Transverse colon (tissue), 4 donors: ENCODE measurements at places on chromosomes 2 and 18. TPM values are rescaled to one million over a fixed set of nuclear protein-coding genes. Genes with fewer than 3 reads are reported as not detected.

GRCh38 chr2:72619626-72620025 lies 206.2 kb downstream of the EXOC6B start:
- no peaks in the 10 kb centered on the region for H3K4me1 ChIP-seq
- no peak overlapping the region for H3K4me3 ChIP-seq
- no peaks in the 10 kb centered on the region for H3K27me3 ChIP-seq
- no peak overlapping the region for H3K27ac ChIP-seq

GRCh38 chr18:68679528-68679927 lies 35.4 kb downstream of the TMX3 start:
- no peaks in the 10 kb centered on the region for H3K27me3 ChIP-seq
- H3K36me3 ChIP-seq, result peaks cover 55% of the 10 kb centered on the region
- H3K4me3 ChIP-seq, result no peak overlapping the region

GRCh38 chr2:88874063-88874657 lies 182.7 kb downstream of the RPIA start:
- H3K27ac ChIP-seq, result no peak overlapping the region
- H3K4me3 ChIP-seq, result no peak overlapping the region
- no peak for DNase-seq
- H3K4me1 ChIP-seq, result no peaks in the 10 kb centered on the region

Gene COL4A4
- 1.7 TPM for total RNA-seq

GRCh38 chr2:128595763-128596395 lies 277.2 kb upstream of the HS6ST1 start:
- no peaks in the 10 kb centered on the region for H3K27me3 ChIP-seq
- DNase-seq, result no peak
- H3K4me1 ChIP-seq, result no peaks in the 10 kb centered on the region
- no peaks in the 10 kb centered on the region for H3K36me3 ChIP-seq

Gene ANTXR1
- total RNA-seq, result 101 TPM
